ENCODE measurements at places on chromosomes 12 and 14. TPM values are rescaled to one million over a fixed set of nuclear protein-coding genes. Genes with fewer than 3 reads are reported as not detected.
A peak's percentile ranks its signal among the peaks of the same experiment; 100 is the strongest.

The PARPBP gene
- 1.7 TPM for polyA plus RNA-seq

The CLEC12A gene
- polyA plus RNA-seq = not detected

The TUBA1A gene
- polyA plus RNA-seq = 167 TPM

The MORN3 gene
- 6.5 TPM for polyA plus RNA-seq

GRCh38 chr14:99837822-99838221 lies 44.6 kb downstream of the EML1 start:
- no peak overlapping the region for H3K4me3 ChIP-seq
- no peaks in the 10 kb centered on the region for H3K36me3 ChIP-seq
- peaks cover 8% of the 10 kb centered on the region for H3K27me3 ChIP-seq
- H3K4me1 ChIP-seq = no peaks in the 10 kb centered on the region

DNA sequence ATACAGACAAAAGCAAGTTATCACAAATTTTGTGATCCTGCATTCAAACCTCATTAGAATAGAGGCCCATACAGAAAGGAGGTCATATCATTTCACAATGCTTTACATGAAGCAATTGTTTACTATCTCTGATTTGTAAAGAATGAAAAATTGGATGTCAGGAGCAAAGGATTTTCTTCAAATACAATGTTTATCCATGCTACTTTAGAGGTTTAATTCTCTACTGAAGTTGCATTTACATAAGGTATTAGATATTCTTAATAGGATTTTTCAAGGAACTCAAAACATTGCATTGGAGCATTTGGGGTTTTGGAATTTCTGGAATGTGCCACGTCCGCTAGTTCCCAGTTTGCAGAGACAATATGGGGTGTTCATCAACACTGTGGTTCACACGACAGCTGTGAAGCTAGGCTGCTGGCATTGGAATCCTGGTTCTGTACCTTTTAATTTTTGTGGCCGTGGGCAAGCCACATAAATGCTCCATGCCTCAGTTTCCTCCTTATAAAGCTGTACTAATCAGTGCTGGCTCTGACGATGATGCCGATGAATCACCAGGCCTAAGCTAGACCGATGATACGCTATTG lies 174.8 kb downstream of the APAF1 start:
- no peak for DNase-seq
- H3K27ac ChIP-seq = no peak overlapping the region
- no peaks in the 10 kb centered on the region for H3K27me3 ChIP-seq
- H3K4me1 ChIP-seq = no peaks in the 10 kb centered on the region
- no peaks in the 10 kb centered on the region for H3K36me3 ChIP-seq

DNA sequence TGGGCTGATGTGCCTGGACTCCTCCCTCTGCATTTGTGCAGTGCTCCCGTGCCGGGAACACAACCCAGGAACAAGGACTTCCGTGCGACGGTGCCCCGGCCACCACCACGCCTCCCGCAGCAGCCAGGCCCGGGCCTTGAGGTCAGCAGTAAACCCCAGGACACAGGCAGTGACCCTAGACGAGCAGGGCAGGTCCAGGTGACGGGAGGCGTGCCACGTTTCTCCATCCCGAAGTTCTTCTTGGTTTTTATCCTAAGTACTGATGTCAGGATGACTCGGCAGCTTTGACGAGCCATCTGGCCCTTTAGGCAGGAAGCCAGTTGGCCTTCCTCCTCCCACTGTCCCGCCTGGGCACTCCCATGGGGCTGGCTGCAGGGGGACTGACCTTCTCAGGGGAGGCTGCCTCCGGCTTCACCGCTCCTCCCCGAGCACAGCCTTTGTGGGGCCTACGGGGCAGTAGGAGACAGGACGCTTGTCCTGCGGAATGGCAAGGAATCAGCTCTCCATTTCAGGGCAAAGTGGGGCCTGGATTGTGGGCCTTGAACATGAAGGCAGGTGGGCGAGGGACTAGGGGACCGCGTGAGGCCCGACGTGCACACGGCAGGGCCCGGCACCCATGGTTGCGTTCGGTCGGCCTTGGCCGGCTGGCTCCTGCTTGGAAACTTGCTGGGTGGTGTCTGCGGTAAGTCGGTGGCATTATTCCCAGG lies 94.1 kb downstream of the FBXL14 start:
- H3K27ac ChIP-seq = peak overlapping the region; percentile 61
- no peak overlapping the region for H3K4me3 ChIP-seq
- H3K36me3 ChIP-seq = no peaks in the 10 kb centered on the region
- H3K27me3 ChIP-seq = no peaks in the 10 kb centered on the region

DNA sequence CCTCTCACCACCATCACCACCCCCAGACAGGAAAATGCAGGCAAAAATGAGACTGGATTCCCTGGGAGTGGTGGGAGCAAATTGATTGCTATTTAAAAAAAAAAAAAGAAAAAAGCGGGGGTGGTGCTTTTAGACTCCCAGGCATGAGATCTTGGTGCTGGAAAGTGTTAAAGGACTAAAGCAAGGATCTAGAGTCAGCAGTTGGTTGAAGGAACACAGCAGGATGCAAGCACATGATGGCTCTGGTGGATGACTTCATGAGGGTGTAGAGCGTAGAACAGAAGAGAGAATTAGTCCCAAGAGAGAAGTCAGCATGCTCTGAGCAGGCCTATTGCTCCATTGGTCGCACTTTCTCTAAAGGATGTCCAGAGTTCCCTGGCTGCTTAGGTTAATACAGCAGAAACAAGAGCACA lies 183.8 kb upstream of the HMGA2 start:
- H3K27ac ChIP-seq = no peak overlapping the region
- DNase-seq = no peak
- no peaks in the 10 kb centered on the region for H3K27me3 ChIP-seq
- H3K36me3 ChIP-seq = no peaks in the 10 kb centered on the region
- no peak overlapping the region for H3K4me3 ChIP-seq

DNA sequence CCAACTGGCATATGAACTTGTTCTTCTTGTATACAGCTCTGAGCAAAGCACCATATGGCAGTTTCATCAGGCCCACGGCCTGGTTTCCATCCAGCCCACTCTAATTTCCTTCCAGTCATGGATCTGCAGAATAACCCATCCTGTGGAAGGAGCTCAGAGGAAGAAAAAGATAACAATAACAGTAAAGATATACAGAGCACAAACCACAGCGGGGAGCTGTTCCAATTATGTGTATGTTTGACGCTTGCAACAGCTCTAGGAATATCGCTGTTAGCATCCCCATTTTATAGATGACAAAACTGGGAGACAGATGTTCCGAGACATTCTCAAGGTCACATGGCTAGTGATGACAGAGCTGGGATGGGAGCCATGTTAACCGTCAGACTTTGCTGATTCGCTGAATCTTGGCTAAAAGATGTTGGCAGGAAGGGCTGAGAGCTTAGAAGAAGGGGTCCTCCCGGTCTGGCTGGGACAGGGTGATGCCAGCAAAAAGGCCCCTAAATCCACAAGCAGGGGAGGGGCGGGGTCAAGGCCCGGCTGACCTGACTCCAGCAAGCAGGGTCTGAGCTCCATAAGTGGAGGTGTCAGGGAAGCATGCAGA lies 34.4 kb upstream of the CIPC start:
- no peaks in the 10 kb centered on the region for H3K36me3 ChIP-seq
- H3K27me3 ChIP-seq = peaks cover 8% of the 10 kb centered on the region
- no peak overlapping the region for H3K27ac ChIP-seq
- H3K4me3 ChIP-seq = no peak overlapping the region
- no peaks in the 10 kb centered on the region for H3K4me1 ChIP-seq
- DNase-seq = no peak

DNA sequence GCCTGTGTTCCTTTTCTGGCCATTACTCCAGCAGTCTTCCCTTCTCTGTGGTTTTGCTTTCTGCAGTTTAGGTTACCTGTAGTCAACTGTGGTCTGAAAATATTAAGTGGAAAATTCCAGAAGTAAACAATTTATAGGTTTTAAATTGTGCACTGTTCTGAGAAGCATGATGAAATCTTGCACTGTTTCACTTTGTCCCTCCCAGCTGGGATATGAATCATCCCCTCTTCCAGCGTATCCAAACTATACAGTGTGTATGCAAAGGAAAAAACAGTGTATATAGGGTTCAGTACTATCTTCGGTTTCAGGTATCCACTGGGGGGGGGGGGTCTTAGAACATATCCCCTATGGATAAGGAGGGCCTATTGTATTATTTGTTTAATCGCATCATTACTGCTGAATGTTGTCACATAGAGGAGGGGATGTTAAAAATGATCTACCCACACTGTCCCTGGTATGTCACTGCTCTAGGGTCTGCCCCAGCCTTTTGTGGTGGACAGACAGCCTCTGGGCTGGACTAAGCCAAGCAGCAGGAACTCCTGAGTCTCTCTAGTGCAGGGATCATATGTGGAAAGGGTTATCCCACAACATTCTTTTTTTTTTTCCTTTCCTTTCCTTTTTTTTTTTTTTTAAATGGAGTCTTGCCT lies 109.1 kb upstream of the MAX start:
- no peak overlapping the region for H3K4me3 ChIP-seq
- no peak for DNase-seq
- peaks cover 33% of the 10 kb centered on the region for H3K4me1 ChIP-seq

GRCh38 chr14:55752580-55753390 lies 172.8 kb downstream of the KTN1 start:
- no peaks in the 10 kb centered on the region for H3K27me3 ChIP-seq
- DNase-seq = no peak
- no peaks in the 10 kb centered on the region for H3K36me3 ChIP-seq
- H3K4me1 ChIP-seq = no peaks in the 10 kb centered on the region
- no peak overlapping the region for H3K4me3 ChIP-seq

GRCh38 chr14:75200451-75200850 lies 24.0 kb upstream of the TMED10 start:
- no peak for DNase-seq
- no peak overlapping the region for H3K27ac ChIP-seq
- H3K27me3 ChIP-seq = no peaks in the 10 kb centered on the region
- no peaks in the 10 kb centered on the region for H3K36me3 ChIP-seq
- H3K4me1 ChIP-seq = no peaks in the 10 kb centered on the region

DNA sequence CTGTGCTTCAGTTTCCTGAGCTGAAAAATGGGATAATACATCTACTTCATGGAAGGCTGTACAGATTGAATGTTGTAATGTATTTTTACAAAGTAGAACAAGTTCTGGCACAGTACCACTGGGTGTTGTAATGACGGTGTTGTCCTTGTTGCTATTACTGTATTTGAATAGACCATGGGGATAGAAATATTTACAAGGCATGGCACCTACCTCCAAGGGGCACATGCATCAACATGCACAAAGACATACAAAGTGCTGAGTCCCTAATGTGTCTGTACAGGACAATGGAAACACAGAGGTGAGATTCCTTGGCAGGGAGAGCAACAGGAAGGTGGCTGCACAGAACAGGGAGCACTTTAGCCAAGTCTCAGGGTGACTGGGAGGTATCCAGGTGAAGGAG lies 930.6 kb upstream of the TMEM132C start:
- H3K4me3 ChIP-seq = no peak overlapping the region
- no peak overlapping the region for H3K27ac ChIP-seq
- no peaks in the 10 kb centered on the region for H3K27me3 ChIP-seq
- H3K36me3 ChIP-seq = no peaks in the 10 kb centered on the region

- no peak for DNase-seq
- no peaks in the 10 kb centered on the region for H3K4me1 ChIP-seq
These were observed 289.9 kb downstream of the AKAP6 start for GRCh38 chr14:32618991-32619390.

GRCh38 chr12:48002773-48003218 lies 1.5 kb downstream of the COL2A1 start:
- no peak for DNase-seq
- H3K4me3 ChIP-seq = peak overlapping the region; percentile 34
- H3K27me3 ChIP-seq = peaks cover 63% of the 10 kb centered on the region
- H3K4me1 ChIP-seq = peaks cover 41% of the 10 kb centered on the region

- no peak overlapping the region for H3K4me3 ChIP-seq
- no peak for DNase-seq
These were observed 102.7 kb downstream of the KCNMB4 start for GRCh38 chr12:70468741-70469140.
